ENCODE measurements at places on chromosomes 12 and 14.

DNA sequence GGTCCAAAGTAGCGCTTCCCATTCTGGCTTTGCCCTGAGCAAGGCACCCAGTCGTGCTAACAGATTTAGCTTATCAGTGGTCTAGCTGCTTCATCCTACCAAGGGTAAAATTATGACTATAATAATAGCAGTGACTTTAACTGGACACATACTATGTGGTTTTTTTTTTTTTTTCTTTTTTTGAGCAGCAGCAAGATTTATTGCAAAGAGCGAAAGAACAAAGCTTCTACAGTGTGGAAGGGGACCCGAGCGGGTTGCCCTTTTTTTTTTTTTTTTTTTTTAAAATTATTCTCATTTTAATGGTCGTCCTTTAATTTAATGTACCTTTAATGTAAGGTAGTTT lies 505 bp downstream of the HELB start:
- DNase-seq: no peak

DNA sequence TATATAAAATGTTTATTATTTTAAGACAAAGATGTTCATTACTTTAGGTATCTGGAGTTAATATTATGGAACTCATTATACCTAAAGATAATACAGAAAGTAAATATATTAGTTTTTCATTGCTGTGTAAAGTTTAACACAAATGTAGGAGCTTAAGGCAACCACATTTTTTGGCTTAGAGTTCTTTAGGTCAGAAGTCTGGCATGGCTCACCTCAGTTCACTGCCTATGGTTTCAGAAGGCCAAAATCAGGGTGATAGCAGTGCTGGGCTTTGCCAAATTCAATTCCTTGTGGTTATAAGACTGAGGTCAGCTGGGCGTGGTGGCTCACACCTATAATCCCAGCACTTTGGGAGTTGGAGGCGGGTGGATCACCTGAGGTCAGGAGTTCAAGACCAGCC lies 35.5 kb upstream of the PRPF39 start:
- no peak for DNase-seq

GRCh38 chr12:79900199-79900598 lies 34.7 kb downstream of the PPP1R12A start:
- no peak for DNase-seq

GRCh38 chr14:68660495-68660894 lies 132.4 kb downstream of the ZFP36L1 start:
- no peak for DNase-seq

DNA sequence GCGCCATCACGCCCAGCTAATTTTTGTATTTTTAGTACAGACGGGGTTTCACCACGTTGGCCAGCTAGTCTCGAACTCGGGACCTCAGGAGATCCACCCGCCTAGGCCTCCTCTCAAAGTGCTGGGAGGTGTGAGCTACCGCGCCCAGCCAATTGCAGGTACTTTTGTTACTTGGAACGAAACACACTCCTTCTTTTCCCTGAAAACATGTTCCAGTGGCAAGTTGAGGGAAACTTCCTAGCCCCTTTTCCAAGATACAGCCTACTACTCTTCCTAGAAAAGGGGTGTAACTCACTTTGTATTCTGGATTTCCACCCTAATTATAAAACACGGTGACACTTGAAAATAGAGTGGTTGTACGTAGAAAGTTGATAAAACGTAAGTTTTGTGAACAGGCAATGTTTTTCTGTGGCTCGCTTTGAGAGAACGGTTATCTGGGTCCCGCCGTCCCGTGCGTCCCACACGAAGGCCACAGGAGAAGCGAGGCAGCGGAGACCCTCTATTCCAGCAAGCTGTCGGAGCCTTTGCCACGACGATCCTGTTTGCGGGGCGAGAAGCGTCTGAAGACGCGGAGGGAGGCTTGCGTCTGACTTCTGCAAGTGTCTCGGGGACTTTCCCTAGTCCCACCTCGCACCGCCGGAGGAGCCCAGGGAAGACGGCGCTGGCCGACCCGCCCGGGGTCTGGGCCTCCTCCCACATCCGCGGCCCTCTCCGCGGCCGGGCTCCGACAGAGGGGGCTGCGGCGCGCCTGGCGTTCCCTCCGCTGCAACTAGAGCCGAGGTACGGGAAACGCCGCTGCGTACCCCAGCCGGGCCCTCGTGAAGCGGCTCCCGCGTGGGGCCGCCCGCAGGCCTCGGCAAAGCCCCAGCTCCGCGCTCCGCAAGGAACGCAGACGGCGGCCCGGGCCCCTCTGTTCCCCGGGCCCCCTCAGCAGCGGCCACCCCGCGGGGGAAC lies 745 bp downstream of the CDCA4 start:
- DNase-seq: no peak

- no peak for DNase-seq
Observed at GRCh38 chr12:131202592-131203378, 249.1 kb downstream of the ADGRD1 start.
